ENCODE measurements at places on chromosomes 4 and X.

GRCh38 chr4:184959309-184959708 lies 59.0 kb upstream of the HELT start:
- DNase-seq, result no peak

GRCh38 chr4:6177587-6178197 lies 22.7 kb downstream of the JAKMIP1 start:
- DNase-seq, result no peak

- DNase-seq, result peak; percentile 71
These were observed 1.2 kb downstream of the TMSB4X start for GRCh38 chrX:12975991-12976558.

DNA sequence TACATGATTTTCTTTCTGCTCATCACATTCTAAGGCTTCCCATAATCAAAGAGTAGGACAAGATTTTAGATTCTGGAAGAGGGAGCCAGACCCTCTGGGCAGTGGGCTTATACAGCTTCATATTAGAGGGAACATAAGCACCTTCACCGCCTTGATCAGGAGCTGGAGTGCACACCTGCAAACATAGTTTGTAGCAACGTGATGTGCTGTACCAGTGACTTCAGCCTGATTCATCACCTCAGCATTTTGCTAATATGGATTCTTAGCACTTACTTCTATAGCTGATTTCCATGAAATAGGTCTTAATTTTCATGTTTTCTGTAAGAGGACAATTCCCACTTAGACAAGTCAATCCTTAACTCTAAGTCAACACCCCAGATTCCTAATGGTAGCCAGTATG lies 36.7 kb downstream of the PCDH18 start:
- DNase-seq, result no peak

DNA sequence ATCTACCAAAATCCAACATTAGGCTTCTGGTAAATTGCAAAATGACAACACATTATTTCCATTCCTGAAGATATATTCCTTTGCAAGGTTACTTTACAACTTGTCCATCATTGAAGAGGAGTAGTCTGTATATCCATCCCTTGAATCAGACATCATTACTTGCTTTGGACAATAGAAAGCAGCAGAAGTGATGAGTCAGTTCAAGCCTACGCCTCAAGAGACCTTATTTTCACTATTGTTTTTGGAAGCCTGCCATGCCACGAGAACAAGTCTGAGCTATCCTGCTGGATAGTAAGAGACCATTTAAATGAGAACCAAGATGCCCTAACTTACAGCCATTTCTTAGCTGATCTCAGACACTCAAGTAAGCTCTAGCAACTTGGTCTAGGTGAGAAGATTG lies 246.0 kb upstream of the HHIP start:
- peak; percentile 96 for DNase-seq

DNA sequence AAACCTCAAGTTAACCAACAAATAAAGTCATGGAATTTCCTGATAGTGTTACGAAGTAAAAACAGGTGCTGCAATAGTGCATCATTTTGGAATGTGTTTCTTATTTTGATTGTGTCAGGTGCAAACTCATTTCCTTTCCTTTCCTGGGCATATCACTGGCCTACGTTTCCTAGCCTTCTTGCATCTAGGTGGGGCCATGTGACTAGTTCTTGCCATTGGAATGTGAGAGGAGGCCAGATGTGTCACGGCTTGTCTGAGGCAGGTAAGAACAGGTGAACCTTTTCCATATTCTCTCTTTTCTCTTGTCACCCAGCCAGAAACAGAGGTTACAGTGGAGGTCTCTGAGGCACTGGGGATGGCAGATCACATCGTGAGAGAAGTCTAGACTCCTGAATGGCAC lies 868.0 kb downstream of the RPA4 start:
- DNase-seq, result no peak

DNA sequence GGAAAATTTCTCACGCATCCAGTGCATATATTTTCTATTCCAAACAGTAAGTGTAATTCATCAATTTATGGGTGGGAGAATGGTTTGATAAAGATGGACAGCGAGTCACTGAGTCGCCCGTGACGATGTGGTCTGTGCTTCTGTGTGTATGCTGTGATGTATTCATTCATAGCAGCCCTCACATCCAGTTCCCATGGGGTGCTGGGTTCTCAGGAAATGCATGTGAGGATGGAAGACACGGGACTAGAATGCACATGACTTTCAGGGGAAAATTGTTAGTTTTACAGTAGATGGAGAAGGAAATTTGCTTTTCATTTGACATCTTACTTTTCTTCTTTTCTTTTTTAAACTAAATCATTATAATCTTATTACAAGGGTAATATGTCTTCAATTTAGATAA lies 152.9 kb downstream of the STOX2 start:
- DNase-seq, result no peak

- no peak for DNase-seq
These were observed 30.7 kb upstream of the SPANXN4 start for GRCh38 chrX:142994988-142995387.

GRCh38 chrX:15146515-15146914 lies 123.4 kb downstream of the ASB9 start:
- DNase-seq, result peak; percentile 12

DNA sequence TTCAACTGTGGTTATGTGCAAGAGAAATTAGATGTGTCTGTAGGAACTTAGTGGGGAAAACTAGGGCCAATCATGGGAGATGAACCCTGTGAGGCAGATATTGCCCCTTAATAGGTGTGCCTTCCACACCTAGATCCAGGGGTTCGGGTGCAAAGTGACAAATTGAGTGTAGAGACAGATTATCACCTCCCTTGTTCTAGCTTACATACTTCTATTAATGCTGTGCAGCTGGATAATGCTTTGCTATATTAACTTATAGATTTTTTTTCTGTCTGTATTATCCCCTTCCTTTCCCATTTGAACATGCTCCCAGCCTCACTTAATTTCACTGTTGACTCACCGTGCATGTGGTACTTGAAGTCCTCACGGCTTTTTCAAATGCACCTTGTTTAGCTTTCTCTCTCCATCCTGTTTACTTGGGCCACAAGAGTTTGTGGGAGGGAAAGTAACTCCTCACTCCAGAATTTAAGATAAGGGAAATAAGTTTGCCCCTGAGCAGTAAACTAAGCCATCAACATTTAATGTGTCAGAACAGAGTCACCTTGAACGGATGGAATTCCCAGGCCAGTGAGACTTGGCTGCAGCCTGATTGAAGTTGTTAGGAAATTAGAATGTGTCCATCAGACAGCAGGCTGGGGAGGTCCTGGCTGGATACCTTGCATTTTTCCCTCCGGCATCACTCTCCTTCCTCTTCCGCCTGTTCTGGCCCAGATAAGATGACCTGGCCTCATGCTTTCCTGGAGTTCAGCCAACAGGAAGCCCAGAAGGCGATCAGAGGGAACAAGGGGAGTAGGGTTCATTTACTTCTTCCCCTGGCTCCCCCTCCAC lies 478.4 kb downstream of the BCOR start:
- no peak for DNase-seq

- no peak for DNase-seq
These were observed 29.6 kb upstream of the TASL start for GRCh38 chrX:30607155-30607554.

Data from fibroblast of skin of back (primary cell).